T-helper 22 cell (primary cell): ENCODE measurements at places on chromosomes 4 and X.

DNA sequence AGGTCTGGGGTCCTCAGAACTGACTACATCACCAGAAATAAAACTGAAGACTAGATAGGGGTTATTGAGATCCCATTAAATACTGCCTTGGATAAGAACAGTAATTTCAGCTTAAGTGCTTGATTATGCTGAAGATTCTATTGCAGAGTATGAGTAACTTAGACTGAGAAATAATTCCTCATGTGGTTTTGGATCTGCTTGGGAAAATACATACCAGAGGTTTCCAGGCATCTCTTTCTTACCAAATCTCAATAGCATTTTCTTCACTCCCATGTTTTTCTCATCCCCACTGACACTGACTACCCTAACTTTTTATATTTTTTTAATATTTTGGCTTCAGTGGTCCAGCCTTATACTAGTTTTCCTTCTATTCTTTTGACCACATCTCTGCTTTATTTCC lies 92.0 kb upstream of the TEX13D start:
- no peak for DNase-seq

DNA sequence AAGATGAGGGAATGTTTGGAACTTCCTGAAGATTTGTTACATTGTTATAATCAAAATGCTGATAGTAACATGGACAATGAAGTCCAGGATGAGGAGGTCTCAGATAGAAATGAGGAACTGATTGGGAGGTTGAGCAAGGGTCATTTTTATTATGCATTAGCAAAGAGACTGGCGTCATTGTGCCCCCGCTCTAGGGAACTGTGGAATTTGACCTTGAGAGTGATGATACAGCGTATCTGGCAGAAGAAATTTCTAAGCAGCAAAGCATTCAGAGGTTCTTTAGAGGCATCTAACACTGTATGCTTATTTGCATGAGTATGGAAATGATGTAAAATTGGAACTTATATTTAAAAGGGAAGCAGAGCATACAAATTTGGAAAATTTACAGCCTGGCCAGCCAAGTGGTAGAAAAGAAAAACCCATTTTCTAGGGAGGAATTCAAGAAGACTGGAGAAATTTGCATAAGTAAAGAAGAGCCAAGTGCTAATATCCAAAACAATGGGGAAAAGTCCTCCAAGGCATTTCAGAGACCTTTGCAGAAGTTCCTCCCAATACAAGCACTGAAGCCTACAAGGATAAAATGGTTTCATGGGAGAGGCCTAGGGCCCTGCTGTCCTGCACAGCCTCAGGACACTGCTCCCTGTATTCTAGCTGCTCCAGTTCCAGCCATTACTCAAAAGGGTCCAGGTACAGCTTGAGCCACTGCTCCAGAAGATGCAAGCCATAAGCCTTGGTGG lies 483.0 kb upstream of the NDST4 start:
- no peak for DNase-seq

DNA sequence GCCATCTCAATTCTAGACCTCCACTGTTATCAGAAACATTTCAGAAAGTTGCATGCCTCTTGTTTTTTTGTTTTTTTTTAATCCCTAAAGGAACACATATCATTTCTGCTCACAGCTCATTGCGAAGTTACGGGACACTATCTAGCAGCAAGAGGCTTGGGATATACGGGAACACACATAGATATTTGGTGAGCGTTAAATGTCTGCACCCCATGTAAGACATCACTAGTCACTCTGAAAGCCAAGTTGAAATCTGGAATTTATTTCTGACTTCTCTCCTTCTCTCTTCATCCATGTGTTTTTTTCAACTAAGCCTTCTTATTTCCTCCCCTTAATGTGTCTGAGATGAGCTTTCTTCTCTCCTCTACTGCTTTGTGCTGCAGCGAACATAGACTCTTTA lies 683.7 kb downstream of the PDHA2 start:
- DNase-seq: no peak

- DNase-seq: no peak
Measured at GRCh38 chrX:12972243-12972642, 2.7 kb upstream of the TMSB4X start.

GRCh38 chrX:119570351-119570835 lies 4.0 kb upstream of the UBE2A start:
- DNase-seq: no peak

- DNase-seq: no peak
Measured at GRCh38 chrX:8897259-8897658, 96.1 kb upstream of the FAM9A start.

DNA sequence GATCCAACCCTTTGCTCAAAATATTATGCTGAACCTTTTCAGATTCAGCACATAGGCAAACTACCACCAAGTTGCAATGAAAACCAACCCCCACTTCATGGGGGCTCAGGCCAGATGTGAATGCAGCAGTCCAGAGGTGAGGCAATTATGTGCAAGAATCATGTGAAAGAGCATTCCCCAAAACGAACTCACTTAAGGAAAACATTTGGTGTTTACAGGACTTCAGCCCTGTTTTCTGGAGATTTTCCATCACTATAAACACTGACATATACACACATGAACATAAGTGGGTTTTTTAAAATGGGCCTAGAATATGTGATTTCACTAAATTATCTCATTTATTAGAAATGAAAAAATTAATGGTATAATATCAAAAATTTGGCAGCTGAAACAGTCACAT lies 31.5 kb downstream of the BMP3 start:
- no peak for DNase-seq
